ENCODE measurements at places on chromosomes 7 and 10.
A peak's percentile ranks its signal among the peaks of the same experiment; 100 is the strongest.

GRCh38 chr10:43376046-43376635 lies 4.7 kb downstream of the FXYD4 start:
- no peak for DNase-seq

- no peak for DNase-seq
Observed at GRCh38 chr10:114420811-114421485, 16.6 kb upstream of the AFAP1L2 start.

- no peak for DNase-seq
Observed at GRCh38 chr7:3464900-3465622, 164.0 kb downstream of the SDK1 start.

GRCh38 chr10:112752288-112752687 lies 197.8 kb upstream of the TCF7L2 start:
- no peak for DNase-seq

GRCh38 chr10:77687621-77688020 lies 50.0 kb upstream of the KCNMA1 start:
- no peak for DNase-seq

GRCh38 chr10:124088915-124089314 lies 4.5 kb downstream of the CHST15 start:
- DNase-seq = no peak

GRCh38 chr7:129072479-129073011 lies 17.6 kb upstream of the TNPO3 start:
- DNase-seq = peak; percentile 94

GRCh38 chr10:68506411-68506810 lies 20.9 kb downstream of the SLC25A16 start:
- DNase-seq = no peak

DNA sequence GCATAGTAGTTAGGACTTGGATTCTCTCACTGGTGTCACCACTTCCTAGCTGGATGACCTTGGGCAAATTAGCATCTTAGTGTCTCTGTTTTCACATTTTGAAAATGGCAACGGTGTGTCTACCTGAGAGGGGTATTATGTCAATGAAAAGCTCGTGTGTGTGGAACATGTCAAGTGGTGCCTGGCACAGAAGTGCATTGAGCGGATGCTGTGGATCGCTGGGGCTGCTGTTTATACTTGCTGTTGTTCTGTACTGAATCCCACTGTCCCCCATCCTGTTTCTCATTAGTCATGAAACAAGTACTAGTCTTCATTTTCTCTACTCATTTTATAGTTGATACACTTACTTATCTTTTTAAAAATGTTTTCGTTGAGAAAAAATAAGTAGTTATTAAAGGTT lies 26.1 kb downstream of the RBM33 start:
- no peak for DNase-seq

- no peak for DNase-seq
Observed at GRCh38 chr10:117419921-117420320, 44.7 kb upstream of the PDZD8 start.

GRCh38 chr10:131062621-131063260 lies 248.8 kb downstream of the TCERG1L start:
- DNase-seq = no peak

- DNase-seq = no peak
Observed at GRCh38 chr7:20514364-20514763, 101.1 kb upstream of the ABCB5 start.

GRCh38 chr10:112700215-112700671 lies 249.8 kb upstream of the TCF7L2 start:
- DNase-seq = no peak

GRCh38 chr7:149027055-149027454 lies 1.2 kb downstream of the PDIA4 start:
- DNase-seq = no peak

DNA sequence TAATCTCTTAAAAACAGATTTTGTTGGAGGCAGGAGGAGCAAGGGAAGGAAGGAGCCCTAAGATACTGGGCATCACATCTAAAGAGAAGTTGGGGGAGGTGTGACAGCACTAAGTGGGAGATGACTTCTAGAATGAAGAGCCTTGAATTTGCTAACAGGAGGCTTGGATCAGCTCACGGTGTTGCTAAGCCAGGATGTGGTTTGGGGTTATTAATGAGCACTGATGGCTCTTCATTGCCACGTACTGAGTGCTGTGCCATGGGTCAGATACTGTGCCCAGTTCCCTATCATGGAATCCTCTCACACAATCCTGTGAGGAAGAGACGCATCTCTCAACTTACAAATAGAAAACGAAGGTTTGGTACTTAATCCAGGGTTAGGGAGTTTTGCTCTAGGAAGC lies 78.5 kb downstream of the C7orf25 start:
- DNase-seq = no peak

- DNase-seq = no peak
Observed at GRCh38 chr10:84837877-84838276, 509.5 kb downstream of the CCSER2 start.

GRCh38 chr7:99209781-99210180 lies 1.9 kb upstream of the KPNA7 start:
- no peak for DNase-seq

- DNase-seq = no peak
Observed at GRCh38 chr10:132253092-132253687, 54.6 kb downstream of the STK32C start.

DNA sequence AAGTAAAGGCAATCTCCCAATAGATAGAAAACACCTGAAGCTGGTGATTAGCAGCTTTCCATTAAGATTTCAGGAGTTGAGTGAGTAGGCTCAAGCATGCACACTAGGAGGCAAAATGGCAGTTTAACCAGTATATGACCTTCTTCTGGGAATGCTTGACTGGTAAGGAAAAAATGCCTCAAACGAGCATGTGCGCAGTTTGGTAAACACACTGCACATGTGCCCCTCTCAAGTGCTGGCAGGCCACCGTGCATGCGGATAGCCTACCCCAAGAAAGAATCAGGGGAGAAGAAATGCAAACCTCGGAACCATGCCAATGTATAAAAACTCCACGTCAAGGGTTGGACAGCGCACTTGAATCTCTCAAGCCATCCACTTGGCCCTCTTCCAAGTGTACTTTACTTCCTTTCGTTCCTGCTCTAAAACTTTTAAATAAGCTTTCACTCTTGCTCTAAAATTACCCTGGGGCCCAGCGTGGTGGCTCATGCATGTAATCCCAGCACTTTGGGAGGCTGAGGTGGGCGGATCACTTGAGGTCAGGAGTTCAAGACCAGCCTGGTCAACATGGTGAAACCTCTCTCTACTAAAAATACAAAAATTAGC lies 98.8 kb upstream of the CDK1 start:
- no peak for DNase-seq

- no peak for DNase-seq
Observed at GRCh38 chr7:151611878-151612277, 92.2 kb upstream of the RHEB start.

DNA sequence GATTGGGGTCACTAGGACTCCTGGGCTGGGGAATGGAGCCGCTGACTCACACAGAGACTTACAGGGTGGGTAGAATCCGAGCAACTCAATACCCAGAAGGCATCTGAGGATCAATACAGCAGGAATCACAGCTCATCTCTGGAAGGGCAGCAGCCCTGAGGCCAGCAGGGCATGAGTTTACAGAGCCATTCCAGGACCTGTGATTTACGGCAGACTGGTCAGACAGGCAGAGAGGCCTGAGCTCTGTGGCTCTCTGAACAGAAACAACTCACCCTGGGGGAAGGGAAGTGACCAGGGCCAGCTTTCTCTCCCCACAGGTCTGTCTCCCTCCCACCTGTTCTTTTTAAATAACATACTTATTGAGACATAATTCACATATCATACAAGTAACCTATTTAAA lies 88.2 kb upstream of the CXCL12 start:
- no peak for DNase-seq

DNA sequence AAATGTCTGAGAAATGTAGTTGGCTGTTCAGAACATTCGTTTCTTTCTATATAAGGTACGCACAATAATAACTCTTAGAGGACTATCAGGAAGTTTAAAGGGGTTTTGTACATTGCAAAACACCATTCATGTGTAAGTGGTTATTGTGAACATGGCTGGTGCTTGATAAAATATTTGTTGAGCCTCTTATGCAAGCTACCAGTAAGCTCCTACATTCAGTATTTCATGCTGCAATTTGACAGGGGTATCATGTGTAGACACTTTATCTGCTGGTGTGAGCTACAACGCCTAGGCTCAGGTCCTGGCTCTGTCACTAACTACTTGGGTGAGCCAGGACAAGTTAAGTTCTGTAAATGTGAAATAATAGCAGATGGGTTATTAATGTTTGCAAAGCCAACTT lies 75.5 kb downstream of the MAP3K8 start:
- DNase-seq = peak; percentile 27

- DNase-seq = no peak
Observed at GRCh38 chr7:131735101-131735500, 178.7 kb upstream of the PODXL start.

DNA sequence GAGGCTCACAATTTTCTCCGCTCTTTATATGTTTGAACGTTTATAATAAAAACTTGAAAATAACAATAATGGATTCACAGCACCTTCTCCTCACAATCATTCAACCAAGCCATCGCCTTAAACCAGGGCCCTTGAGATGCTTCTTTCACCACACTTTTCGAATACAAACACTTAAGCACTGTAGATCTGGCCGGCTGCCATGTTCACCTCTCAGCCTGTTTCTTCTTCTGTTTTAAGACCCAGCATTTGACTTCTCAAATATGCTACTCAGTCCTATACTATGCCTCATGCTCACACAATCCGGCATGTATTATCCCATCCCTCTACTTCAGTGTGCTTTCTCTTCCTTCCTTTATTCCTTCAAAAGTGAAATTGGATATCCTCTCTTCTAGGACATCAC lies 280.6 kb downstream of the TFEC start:
- no peak for DNase-seq

DNA sequence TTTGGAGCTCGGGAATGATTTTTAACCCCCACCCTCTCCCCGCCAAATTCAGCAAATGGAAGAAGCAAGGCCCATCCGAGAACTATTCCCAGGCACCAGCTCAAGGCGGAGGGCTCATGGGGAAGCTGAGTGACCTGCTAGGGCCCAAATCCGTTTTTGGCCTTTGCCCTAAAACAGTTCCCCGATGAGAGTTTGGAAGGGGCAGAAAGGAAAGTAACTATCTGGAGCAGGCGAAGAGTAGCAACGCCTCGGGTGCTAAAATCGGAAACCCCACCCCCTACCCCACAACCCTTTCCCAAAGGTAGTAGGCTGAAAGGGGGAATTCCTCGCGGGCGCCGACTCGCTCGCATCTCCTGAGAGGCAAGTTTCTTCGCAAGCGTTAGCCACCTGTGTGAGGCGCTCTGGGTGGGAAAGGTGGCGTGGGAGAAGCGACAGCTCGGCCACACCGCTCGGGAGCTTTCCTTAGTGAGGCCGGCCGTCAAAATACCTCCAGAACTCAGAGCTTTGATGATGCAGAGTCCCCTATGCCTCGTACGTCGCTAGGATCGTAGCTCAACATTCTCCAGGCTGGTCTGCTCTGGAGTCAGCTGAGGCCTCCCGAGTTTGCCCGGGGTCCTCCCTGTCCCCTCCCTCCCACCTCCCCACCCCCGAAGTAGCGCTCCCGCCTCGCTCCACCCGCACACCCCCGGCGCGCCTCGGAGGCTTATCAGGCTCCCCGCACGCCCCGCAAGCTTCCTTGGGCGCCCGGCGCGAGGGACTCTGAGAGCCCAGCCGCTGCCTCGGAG lies 642 bp upstream of the PRKG1 start:
- DNase-seq = no peak

GRCh38 chr10:103578782-103579382 lies 85.4 kb downstream of the NEURL1 start:
- no peak for DNase-seq

DNA sequence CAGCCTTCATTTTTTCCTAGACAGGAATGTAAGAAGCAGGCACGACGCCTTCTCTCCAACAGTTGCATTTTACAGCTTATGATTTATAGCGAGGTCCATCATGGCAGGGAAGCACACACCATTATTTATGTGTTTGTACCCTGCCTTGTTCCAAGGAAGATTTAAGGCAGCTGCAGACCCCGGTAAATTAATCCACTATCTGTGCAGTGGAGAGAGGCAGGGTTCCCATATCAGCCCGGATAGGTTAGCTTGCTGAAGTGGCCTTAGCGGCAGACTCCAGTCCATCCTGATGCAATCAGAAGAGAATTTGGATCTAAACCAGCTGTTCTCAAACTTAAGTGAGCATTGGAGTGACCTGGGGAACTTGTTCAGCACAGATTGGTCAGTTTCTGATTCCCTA lies 359.4 kb downstream of the GALNT17 start:
- DNase-seq = no peak

DNA sequence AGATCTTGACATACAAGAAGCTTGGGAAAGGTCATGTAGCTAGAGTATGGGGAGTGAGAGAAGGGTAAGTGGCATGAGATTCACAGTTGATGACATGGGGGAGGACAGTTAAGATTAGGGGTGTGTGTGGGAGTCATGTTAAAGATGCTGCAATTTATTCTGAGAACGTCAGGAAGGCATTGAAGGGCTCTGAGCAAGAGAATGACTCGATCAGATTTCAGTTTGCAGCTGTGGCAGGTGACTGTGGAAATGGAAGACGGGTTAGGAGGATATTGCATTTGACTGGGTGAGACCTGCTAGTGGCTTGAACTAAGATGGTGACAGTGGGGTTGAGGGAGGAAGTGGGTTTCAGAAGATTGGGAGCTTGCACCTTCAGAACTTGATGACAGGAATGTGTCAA lies 5.6 kb downstream of the CDC123 start:
- DNase-seq = no peak

- DNase-seq = no peak
Observed at GRCh38 chr7:138295049-138295637, 164.9 kb upstream of the TRIM24 start.

DNA sequence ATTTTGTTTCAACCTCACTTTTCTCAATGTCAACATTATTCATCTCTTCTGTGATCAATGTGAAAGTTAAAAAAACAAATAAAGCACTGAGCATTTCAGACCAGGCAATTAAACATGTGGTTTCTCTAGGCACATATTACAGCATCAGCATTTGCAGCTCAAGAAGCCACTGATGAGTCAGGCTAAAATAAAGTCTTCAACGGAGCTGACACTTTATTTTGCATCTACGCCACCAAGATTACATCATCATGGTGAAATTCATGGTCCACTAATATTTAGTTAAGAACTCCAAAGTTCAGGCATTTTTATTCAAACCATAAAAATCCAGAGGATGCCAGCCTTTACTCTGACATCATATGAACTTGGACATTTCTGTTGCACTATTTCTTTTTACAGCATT lies 33.0 kb downstream of the MAGI2 start:
- no peak for DNase-seq

DNA sequence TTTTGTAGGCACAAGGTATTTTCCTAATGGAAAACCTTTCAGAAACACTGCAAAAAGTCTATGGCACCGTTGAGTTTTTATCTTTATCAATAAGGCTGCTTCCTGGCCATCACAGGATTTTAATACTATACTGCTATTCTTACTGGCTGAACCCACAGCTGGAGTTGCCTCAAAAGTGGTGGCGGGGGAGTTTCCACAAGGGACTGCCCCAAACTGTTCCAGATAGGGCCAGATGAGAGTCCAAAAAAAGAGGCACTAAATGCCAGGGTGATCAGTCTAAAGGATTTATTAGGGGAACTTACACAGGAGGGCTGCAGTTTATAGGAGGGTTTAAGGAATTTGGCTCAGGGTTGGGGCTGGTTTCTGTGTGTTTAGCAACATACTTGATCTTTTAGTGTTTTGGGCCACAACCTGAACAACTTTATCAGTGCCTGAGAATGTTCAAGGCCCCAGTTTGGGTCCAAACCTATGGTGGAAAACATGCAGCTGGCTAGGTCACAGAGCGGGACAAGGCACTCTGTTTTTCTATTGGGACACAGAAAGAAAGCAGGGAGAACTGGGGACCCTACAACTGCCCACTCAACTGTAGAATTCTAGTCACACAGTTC lies 41.4 kb downstream of the STAM start:
- no peak for DNase-seq
